Stimulated activated CD4-positive, alpha-beta T cell treated with anti-CD3 and anti-CD28 coated beads, Interleukin-15, amount 100 ng/mL, for 48 hours (primary cell): ENCODE measurements at places on chromosomes 3 and 15.

- DNase-seq, result no peak
These were observed 54.6 kb downstream of the WNT7A start for GRCh38 chr3:13825311-13825579.

DNA sequence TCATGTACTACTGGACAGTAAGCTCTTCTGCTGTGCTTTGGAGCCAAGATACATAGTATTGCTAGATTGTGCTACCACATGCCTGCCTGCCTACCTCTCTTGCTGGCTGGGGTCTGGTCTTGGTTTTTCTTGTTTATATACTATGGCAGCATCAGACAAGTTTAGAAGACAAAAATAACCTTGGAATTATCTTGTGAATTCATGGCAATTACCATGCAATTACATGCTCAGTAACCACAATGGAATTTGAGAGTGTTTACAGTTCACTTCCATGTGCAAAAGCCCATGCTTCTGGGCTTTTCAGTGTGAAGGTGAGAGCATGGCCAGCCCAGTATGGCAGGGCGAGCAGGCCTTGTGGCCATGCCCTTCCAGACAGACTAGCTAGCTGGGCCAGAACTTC is 48.0 kb upstream of the C15orf61 start:
- DNase-seq, result no peak

DNA sequence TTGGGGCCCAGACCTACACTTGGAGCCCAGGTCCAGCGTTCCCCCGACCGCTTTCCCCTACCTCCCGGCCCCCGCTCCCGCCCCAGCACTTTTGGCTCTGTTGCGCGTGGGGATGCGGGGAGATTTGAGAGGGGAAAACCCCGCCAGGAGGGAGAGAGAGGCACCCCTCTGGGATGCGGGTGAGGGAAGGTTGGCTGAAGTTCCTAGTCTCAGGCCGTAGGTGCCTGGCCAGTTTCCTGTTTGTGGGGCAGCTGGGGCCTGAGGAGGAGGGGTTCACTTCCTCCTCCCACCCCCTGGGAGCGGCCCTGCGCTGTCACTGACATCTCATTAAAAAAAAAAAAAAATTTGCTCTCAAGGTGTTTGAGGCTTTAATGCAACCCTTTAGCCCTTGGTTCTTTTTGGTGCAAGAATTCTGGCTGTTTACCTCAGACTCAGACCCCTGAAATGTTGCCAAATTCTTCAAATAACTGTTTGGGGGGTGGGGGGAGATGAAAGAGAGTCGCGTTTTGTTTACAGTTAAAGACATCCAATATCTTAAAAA is 2.6 kb downstream of the FAM43A start:
- DNase-seq, result no peak

DNA sequence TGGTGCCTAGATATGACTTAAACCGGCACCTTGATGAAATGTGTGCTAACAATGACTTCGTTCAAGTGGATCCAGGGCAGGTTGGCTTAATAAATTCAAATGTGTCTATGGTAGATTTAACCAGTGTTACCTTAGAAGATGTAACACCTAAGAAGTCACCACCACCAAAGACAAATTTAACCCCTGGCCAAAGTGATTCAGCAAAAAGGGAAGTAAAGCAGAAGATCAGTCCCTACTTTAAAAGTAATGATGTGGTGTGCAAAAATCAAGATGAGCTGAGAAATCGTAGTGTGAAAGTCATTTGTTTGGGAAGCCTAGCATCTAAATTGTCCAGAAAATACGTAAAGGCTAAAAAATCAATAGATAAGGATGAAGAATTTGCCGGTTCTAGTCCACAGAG is 1.1 kb downstream of the FAN1 start:
- no peak for DNase-seq

GRCh38 chr3:54191220-54191619 is 68.9 kb downstream of the CACNA2D3 start:
- no peak for DNase-seq

GRCh38 chr3:123489400-123490004 is 40.6 kb upstream of the ADCY5 start:
- peak; percentile 5 for DNase-seq

GRCh38 chr3:18795078-18795477 is 353.2 kb upstream of the KCNH8 start:
- DNase-seq, result no peak

DNA sequence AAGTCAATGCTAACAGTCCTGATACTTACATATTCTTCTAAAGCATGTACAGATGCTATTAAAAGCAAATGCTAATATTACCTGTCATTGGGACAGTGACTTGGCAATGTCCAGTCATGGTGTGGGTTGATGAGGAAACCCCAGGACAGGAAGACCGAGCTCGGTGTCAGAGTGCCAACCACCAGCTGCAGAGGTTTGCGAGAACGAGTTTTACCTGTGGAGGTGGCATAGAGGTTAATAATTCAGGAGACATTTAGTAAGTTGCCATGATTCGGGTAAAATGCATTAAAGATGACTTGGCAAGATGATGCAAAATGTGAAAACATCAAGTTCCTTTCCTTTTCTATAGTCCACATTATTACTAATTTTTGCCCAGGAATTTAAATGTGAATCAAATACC is 94.5 kb downstream of the ABI3BP start:
- DNase-seq, result no peak

DNA sequence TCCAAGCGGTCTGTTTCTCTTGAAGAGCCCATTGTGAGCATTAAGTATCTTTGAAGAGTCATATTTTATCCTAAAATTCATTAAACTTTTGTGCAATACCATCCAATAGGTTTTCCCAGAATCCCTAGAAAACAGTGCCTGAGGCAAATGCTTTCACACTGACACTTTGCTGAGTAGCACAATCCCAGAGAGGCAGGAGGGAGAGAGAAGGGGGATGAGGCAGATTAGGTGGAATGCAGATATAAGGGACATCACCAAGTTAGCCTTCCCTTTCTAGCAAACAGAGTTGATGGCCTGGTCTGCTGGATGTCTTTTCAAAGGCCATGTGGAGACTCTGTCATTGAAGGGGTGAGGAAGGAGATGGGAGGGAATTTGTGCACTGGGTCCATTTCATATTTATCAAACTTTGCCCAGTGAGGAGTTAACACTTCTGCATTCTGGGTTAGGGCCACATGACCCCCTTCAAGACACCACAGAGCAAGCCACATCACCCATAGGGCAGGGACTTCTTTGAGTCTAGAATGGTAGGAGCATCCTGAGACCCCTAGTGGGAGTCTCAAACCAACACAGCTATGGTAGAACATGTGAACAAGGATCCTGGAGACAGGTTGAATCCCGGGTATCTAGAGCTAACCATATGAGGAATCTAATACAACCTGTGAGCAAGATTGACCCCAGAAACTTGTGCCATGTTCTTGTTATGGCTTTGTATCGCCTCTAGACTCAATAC is 32.0 kb upstream of the SEMA6D start:
- DNase-seq, result no peak

GRCh38 chr15:41940441-41940857 is 31.9 kb downstream of the EHD4 start:
- DNase-seq, result peak; percentile 55

GRCh38 chr15:69194854-69195253 is 34.4 kb downstream of the GLCE start:
- no peak for DNase-seq

GRCh38 chr3:194559530-194559929 is 72.7 kb upstream of the ATP13A3 start:
- DNase-seq, result no peak

- no peak for DNase-seq
These were observed 125.0 kb downstream of the RAP2B start for GRCh38 chr3:153287017-153287416.

- no peak for DNase-seq
These were observed 171.6 kb downstream of the PPM1L start for GRCh38 chr3:160927620-160928019.

DNA sequence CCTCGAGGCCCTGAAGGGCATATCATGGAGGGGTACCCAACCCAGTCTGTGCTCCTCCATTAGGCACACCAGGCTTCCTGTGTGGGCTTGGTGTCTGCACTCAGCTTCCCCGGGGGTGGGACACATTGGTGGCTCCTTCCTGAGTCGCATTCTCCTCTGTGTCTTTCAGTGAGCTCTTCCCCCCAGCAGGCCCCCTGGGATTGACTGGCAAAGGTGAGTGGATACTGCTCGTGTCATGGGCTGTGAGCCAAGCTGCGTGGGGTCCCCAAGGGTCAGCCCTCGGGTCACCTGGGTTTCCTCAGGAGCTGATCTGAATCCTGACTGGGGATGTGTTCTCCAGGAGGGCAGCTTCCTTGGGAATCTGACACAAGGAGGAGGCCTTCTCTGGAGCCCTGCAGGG is 231.0 kb downstream of the SNRPN start:
- DNase-seq, result no peak

DNA sequence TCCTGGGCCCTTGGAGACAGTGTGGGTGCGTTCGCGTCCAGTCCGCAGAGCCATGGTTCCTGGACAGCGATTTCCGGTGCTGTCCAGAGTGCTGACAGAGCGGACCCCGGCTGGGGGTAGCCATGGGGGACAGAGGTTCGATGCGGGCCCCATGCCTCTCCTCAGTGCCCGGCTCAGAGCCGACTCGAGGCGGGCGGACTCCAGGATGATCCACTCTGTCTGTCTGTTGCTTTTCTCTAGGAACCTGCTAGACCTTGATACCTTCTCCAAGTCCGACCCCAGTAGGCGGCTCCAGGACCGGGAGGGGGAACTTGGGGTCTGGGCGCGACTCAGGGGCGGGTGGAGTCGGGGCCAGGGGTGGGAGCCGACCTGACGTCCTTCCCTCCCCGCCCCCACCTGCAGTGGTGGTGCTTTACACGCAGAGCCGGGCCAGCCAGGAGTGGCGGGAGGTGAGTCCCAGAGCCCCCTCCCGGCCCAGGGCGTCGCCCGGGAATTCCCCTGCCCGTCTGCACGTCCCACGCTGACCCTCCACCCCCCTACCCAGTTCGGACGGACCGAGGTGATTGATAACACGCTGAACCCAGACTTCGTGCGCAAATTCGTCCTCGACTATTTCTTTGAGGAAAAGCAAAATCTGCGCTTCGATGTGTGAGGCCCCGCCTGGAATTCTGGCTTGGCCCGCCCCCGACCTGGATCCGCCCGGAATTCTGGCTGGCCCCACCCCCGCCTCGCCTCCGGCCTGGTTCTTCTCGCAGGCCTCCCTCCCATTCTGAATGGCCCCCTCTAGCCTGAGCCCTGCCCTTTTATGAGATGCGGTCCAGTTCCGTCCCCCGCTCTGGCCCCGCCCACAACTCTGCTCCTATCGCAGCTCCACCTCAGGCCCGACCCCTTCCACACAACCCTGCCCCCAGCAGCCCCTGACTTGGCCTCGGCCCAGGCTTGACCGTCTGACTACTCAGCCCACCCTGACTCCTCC is 1.0 kb downstream of the CPNE9 start:
- no peak for DNase-seq

DNA sequence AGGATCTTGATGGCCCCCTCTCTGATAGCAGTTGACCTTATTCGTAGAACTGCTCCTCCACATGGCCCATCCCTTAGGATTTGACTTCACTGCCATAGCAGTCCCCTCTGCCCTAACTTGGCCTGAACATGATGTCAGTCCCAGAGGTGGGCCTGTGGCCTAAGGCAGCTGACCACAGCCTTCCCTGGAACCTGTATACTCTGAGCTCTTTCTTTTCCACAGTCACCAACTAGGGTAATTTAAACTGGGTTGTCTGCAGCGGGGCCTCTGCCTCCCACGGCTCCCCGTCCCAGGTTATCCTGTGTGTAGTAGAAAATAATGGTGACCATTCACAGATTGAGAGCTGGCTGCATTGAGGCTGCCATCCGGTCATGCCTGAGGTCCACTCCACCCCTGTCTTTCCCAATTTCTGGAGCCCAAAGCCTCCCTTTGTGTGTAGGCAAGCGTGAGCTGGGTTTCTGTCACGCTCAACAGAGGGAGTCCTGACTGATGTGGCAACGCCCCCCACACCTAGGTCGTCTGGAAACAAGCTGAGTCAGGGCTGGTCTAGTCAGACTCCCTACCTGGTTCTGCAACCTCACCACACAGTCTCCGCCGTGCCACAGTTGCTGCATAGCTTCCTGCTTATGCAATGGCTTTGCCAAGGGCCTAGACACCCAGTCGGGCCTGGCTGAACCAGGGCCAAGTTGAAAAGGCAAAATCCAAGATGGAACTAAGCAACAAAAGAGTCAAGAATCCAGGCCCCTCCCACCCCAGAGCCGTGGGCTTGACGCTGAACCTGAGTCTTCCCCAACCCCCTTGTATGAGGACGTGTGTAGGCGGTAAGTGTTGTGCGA is 284.5 kb downstream of the XXYLT1 start:
- no peak for DNase-seq

DNA sequence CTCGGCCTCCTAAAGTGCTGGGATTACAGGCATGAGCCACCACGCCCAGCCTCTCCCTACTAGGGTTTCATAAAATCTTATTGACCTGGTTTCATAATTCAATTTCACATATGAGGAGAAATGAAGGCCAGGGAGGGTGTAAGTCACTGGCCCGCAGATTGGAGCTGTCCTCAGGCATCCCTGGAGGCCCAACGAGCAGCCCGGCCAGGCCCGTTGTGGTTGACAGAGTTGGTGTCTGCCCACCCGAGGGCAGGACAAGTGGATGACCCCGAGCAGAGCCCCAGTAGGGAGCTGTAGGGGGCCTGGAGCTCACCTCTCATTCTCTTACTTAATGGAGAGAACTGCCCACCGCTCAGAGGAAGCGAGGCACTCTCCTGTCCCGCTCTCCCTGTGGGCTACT is 78.9 kb downstream of the CPN2 start:
- no peak for DNase-seq

GRCh38 chr3:46668591-46668990 is 24.9 kb downstream of the ALS2CL start:
- no peak for DNase-seq

DNA sequence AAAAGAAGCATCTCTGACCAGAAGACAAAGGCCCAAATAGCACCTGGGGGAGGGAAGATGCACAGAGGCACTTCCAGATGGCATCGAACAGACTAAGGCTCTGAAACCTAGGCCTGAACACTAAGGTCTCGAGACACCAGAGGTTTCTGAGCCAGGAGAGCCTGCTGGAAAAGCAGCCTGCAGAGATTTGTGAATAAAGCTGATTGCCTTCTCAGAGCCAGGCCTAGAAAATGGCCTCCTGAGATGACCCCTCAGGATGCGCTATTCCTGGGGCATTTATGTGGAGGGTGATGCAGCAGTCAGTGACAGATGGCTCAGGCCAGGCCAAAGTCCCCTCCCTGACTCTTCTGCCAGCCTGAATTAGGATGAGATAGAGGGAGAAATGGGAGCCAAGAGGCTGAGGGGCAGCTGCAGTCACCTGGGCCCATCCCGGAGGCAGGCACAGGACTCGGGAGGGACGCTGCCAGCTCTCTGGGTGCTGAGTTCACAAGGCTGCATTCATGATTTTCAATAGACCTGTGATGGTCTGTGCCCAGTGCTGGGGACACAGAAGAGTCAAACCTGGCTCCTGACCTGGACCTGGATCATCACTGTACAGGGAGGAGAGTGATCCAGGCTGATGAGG is 6.9 kb downstream of the PRSS50 start:
- no peak for DNase-seq
